Stimulated activated CD8-positive, alpha-beta memory T cell treated with anti-CD3 and anti-CD28 coated beads, Interleukin-7, amount 100 ng/mL, for 1 hour (primary cell): ENCODE measurements at places on chromosomes 2 and 18.

DNA sequence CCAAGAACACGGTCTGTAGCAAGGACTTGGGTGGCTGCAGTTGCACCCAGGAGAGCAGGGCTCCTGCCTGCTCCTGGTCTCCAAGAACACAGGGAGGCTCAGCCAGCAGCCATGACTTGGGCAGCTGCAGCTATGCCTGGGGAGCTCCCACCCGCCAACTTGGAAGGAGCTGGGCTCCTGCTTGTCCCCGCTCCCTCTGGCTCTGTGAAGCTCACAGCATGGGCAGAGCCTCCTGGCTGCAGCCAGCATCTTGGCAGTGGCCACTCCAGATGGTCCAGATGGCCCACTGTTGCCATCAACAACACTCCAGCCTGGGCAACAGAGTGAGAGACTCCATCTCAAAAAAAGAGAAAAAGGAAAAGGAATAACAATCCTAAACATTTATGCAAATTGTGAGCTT is 5.2 kb downstream of the ZSCAN30 start:
- DNase-seq: no peak

GRCh38 chr2:101827246-101827645 is 129.7 kb downstream of the MAP4K4 start:
- DNase-seq: no peak

- DNase-seq: no peak
Measured at GRCh38 chr2:220775856-220776488, 796.1 kb downstream of the EPHA4 start.

GRCh38 chr18:23884681-23885375 is 129.7 kb upstream of the TTC39C start:
- no peak for DNase-seq

DNA sequence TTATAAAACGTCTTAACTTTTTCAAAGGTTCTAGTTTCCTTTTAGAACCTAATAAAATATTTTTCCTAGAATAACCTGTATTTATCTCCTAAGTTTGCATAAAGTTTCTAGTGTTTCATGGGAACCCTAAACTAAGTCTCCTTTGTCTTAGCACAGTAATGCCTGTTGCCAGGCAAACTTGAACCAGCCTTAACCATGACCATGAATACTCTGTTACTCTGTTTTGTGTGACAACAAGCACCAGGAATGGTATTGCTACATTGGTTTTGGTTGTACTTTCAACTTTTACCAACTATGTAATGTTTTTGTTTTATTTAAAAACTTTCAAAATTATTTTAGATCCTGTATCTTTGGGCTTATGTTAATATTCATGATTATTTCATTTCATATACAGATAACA is 137.6 kb downstream of the CERS6 start:
- DNase-seq: no peak

DNA sequence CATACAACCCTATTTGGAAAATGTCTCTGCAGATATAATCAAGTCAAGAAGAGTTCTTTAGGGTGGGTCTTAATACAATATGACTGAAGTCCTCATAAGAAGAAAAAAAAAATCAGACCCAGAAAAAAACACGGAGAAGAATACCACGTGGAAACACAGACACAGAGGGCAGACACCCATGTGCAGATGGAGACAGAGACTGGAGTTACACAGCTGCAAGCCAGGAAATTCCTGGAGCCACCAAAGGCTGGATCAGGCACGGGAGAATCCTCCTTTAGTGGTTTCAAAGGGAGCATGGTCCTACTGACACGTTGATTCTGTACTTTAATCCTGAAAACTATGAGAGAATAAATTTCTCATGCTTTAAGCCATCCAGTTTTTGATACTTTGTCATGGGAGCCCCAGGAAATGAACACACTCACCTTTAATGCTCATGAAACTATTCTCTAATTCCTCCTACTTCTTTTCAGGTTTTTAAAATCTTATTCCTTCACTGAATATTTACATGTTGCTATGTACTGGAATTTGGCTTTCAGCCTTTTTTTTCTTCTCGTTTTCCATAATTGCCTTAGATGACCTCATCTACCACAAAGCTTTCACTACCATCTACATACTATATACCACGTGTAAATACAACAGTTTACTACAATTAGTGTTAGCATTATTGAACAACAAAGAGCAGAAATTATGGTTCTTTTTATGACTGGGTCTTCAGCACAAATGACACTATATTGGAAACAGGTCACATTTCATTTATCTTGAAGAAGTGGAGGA is 529.1 kb downstream of the IRS1 start:
- no peak for DNase-seq

DNA sequence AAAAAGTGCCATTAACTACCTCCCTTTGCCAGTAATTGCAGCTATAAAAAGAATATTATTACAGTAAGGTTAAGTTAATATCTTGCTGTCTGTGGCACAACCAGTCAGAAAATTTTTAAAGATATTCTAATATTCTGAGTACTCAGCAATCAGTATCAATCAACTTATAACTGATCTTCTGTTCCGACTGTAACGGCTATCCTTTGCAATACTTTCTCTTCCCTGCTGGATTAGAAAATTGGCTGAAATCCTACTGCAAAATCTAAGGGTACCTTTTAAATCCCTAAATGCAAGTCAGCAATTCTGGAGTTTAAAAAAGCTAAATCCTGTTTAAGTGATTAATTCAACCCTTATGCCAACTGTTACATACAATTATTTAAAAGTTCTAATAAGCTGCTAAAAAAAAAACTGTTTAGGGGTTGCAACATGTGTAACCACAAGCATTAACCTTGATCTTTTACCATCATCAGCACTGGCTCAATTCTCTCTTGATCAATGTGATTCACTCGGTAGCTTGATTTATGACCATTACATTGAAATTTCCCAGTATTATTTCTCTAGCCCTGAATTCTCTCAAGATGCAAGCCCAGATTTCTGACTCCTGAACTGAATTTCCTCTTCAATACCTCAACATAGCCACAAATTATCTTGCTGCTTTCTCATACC is 20.5 kb downstream of the GAREM1 start:
- DNase-seq: no peak

- no peak for DNase-seq
Measured at GRCh38 chr2:178177066-178177679, 17.1 kb upstream of the OSBPL6 start.

DNA sequence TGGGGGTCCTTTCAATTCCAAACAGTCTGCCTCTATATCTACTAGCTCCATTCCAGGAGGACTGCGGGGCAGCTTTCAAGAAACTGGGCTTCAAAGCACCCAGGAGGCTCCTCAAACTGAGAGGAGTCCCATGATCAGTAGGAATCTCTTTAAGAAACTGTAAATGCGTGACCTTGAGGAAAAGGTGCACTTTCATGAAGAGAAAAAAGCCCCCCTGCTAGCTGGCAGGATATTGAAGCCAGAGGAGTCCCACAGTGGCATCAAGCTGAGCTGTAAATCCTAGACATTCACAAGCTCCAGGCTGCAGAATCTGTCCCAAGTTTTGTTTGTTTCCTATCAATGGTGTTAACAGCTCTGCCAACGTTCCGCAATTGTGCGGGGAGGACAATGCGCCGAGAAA is 790.1 kb downstream of the SLC4A3 start:
- no peak for DNase-seq

DNA sequence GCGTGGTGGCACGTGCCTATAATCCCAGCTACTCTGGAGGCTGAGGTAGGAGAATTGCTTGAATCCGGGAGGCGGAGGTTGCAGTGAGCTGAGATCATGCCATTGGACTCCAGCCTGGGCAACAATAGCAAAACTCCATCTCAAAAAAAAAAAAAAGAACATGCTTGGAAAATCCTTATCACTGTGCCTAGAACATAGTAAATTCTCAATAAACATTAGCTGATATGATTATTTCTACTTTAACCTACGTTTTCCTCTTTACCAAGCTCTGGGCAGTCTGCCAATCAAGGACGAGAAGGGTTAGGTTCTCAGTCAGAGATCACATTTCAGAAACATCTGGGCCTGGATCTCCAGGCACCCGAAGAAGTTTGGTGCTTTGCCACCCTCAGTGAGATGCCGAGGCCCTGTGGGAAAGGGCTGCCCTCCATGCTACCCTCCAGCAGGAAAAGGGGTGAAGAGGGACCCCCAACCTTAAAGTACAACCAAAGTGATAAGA is 107.7 kb downstream of the BCL11A start:
- no peak for DNase-seq

GRCh38 chr2:24456599-24457556 is 34.2 kb upstream of the NCOA1 start:
- DNase-seq: no peak

GRCh38 chr2:100013892-100014677 is 128.3 kb downstream of the AFF3 start:
- no peak for DNase-seq

GRCh38 chr2:217736776-217737550 is 265.8 kb downstream of the TNS1 start:
- no peak for DNase-seq

DNA sequence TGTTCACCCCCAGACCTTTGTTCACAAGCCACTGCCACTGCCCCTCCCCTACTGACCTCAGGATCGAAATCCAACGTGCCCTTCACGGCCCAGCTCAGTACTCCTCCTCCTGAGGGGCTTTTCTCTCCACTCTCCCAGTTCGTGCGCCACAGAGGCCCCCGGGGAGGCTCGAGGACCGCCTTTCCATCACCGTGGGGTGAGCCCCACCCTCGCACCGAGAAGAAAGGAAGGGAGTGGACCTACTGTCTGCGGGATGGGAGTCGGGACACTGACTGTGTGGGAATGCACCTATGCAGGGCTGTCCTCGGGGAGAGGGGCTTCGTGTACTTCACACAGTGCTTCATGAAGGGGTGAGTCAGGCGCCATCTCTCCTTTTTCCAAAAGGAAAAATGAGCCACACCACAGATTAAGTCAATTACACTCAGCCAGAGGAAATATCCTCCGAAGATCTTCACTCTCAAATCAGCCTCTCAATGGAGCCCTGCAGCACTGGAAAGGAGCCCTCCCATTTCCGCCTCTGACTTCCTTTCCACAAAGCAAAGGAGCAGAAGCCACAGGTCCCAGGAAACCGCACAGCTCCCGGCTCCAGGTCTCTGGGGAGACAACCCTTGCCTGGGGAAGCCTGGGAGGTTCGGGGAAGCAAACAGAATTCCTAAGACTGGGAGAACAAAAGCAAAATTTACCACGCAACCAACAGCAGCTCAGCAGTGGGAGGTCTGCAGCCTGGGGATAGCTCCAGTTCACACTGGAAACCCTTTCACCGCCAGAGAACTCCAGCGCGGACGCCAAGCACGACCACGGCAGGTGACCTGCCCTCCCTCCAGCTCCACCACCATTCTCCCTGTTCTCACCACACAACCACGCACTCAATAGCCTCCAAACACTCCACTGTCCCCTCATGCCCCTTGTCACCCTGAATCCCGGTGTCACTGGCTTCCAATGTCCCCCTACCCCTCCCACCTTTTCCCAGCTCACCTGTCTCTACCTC is 21.6 kb downstream of the ADCY3 start:
- DNase-seq: no peak

DNA sequence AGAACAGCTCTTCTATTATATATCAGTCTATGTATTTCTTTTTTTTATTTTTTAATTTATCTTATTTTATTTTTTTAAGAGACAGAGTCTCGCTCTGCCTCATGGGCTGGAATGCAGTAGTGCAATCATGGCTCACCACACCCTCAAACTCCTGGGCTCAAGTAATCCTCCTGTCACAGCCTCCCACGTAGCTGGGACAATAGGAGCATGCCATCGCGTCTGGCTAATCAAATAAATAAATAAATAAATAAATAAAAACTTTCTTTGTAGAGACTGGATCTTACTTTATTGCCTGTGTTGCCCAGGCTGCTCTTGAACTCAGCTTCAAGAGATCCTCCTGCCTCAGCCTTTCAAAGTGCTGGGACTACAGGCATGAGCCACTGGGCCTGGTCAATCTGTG is 117.0 kb downstream of the RBMS1 start:
- DNase-seq: no peak

DNA sequence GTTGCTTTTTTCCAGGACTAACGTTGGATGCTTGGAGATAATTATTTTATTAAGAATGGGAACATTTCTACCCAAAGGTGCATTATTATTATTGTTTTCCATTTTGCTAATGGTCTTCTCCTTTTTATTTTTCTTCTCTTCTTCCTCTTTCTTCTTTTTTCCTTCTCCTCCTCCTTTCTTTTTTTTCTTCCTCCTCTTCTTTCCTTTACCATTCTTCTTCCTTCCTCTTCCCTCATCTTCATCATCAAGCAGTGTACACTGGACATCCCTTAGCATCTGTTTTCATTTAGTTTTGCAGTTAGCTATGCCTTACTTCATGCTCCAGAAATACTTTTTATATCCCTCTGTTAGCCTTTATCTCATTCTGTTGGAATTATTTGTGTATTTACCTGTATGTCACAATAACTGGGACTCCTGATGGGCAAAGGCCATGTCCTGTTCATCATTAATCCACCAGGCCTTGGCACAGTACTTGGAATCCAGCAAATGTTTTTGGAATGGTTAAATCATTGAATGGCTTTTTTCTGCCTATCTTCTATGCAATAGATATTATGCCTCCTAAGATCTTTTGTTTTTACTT is 162.7 kb downstream of the CAMKMT start:
- DNase-seq: no peak

DNA sequence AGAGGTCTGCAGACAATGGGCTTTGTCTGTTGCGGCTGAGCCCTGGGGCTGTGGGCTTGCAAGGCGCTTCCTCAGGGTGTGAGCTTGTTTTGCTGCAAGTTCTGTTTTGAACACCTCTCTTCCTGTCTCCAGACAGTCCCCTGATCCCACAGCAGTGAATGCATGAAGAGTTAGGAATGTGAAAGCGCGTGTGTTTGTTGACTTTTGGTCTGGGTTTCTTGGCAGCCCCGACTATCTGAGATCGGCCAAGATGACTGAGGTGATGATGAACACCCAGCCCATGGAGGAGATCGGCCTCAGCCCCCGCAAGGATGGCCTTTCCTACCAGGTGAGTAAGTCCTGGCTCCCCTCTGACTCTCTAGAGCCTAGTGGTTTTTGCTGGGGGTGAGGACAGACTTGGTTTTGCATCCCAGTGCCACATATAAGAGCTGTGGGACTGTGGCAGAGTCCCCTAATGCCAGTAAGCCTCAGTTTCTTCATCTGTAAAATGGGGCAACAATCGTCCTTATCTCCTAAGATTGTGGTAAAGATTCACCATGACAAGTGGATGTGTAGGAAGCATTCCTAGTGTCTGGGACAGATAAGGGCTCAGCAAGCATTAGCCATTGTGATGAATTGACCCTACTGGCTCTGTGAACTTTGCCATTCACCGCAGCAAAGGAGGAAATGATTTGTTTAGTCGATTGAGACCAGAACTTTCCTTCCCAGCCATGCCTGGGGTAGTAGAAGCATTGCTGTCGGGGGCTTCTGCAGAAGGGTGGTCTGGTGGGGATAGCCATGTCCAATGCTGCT is 3.0 kb downstream of the LBH start:
- DNase-seq: no peak

GRCh38 chr2:44550561-44550960 is 188.8 kb downstream of the CAMKMT start:
- DNase-seq: no peak

GRCh38 chr2:230412371-230412711 is 3.7 kb upstream of the SP100 start:
- DNase-seq: no peak

DNA sequence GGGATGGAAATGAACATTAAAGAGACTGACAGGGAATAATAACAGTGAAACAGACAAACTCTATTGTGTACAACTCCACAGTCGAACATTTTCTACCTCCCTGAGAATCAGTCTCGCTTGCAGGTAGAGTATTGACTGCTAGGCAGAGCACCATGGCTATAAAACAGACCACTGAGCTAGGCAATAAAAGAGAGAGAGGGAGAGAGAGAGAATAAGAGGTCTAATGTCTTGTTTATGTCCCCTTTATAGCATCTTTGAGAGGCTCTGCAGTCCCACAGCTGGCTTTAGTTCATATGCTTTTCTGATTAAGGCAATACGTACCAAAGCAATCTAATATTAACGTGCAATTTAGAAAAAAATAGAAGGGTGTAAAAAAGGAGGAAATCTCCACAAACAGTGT is 652.6 kb downstream of the NRXN1 start:
- no peak for DNase-seq
